ENCODE measurements at places on chromosomes 4 and X.

- peak; percentile 7 for DNase-seq
Observed at GRCh38 chrX:50988649-50989048, 78.1 kb downstream of the BMP15 start.

DNA sequence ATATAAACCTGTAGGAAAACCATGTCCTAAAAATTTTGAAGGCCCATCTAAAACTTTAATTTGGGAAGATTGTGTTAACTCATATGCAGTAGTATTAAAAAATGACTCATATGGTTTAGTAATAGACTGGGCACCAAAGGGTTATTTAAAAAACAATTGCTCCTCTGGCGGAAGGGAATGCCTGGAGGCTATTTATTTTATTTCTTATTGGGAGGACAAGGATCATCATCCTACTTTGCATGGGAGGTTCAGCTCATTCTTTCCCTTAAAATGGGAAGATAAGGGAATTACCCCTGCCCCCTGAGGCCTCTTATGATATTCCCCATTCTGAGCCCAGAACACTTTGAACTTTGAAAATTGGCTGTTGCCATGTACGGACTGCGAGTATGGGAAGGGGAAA, 29.7 kb upstream of the MGST2 start:
- DNase-seq: no peak

- DNase-seq: no peak
Observed at GRCh38 chr4:151524610-151525009, 115.6 kb downstream of the FHIP1A start.

DNA sequence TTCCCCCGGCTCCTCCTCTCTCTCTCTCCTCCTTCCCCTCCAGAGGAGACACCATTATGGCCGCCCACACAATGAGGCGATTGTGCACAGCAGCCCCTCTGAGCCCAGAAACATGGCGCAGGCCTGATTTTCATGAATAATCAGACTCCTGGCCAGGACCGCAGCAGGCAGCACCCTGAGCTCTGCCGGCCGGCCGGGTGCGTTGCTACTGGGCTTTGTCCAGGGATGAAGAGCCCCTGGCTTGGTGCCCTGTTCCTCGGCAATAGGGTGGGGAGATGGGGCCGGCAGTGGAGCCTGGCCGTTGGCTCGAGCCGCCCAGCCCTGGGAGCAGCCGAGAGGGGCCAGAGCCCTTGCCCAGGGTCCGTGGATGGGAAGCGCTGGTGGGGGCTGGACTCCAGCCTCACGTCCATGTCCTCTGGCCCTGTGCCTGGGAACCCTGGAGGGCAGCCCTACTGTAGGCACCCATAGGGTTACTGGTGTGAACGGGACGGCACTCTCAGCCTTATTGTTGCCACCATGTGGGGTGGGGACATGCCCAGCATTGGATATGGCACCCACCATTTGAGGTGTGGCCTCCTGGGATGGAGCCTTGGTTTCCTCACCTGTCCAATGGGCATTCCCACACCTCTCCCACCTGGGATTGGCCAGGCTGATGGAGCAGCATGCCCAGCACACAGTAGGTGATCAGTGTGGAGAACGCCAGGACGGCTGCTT, 103.0 kb downstream of the SORCS2 start:
- DNase-seq: no peak

- DNase-seq: no peak
Observed at GRCh38 chr4:151942971-151943370, 182.2 kb upstream of the GATB start.

- no peak for DNase-seq
Observed at GRCh38 chr4:34534916-34535315, 1709.4 kb downstream of the ARAP2 start.
